ENCODE measurements at places on chromosomes 5 and 9.

DNA sequence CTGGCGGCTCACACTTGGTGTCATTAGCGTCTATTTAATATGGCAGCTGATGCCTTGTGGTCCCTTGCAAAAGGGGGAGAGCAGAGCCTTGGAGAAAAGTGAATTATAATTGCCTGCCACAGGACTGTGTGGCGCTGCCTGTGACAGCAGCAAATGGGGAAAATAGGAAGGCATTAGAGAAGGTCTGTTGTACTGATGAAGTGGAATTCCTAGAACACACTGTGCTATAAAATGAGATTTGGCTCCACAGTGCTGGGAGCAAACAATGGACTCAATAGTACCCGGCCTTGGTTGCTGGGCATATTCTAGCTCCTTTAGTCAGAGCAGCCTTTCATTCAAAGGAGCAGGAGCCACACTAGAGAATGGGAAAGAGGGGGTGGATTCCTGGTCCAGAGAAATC, 21.3 kb downstream of the SEMA6A start:
- DNase-seq: no peak

DNA sequence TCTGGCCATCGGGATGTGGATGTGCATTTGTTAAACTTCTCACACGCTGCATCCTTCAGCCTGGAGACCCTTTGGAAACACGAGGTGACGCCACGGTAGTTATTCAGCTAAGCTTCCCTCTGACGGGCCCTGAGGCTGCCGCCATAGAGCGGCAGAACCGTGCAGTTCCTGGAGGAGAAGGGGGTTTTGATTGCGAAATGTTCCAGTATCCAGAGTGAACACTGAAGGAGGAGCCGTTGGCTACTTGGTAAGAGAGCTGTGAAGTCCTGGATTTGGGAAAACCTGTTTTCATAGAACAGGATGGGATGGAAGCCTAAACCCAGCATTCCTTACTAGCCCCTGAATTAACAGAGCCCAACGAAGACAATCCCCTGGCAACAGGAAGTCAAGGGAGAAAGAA, 23.0 kb upstream of the EXOC3 start:
- DNase-seq: no peak

- peak; percentile 31 for DNase-seq
Observed at GRCh38 chr5:72244862-72245371, 75.1 kb downstream of the MRPS27 start.

DNA sequence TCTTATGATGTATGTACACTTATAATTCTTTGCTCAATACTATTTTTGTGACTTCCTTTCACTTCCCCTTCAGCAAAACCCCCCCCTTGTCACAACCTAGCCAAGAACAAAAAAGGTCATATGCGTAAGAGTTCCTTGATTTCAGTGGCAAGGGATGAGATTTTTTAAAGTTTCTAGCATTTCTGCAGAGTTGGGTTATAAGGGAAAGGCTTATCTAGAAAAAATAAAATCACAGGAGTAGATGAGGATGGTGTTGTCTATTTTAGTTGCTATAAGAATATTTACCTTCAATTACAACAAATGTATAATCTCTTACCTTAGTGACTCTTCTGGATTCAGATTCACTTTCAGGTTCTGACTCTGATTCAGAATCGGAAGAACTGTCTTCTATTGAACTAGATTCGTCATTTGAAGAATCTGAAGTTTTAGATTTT, 184.6 kb downstream of the AP3B1 start:
- no peak for DNase-seq

- DNase-seq: no peak
Observed at GRCh38 chr9:114098936-114099668, at the start of gene KIF12. TSS of gene KIF12 (minus strand) at chr9:114099292. CDS start at chr9:114099276, 16 bp downstream.

DNA sequence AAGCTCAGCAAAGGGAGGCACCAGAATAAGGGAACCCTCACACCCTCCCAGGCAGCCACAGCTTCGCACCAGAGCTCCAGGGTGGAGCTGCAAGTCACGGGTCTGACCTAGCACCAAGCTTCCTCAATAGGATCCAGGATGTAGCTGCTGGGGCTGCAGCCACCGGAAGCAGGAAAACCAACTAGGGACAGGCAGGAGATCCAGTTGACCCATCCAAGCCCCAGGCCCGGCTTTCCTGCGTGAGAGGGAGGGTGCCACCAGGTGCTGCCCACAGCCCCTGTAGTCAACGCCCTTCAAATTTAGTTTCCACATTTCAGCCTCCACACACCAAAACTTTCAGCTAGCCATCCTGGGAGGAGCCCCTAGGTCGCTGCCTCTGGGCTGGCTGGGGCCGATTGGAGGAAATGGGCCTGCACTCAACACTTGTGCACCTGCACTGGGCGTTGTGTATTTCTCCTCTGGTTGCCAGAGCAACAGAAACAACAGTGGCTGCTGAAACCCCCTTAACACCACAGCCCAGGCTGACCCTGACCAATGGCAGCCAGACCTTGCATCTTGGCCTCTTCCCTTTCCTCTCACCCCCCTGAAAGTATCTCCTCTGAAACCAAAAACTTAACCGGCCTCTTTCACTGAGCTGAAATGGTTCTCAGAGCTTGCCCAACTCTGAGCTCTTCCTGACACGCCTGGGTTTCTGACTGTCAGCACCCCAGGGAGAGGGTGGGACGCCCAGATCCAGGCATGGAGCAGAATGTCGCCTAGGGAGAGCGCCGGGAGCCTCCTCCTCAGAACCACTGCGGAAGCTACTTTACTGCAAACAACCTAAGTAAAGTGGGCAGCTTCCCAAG, 226.5 kb upstream of the MAP3K1 start:
- no peak for DNase-seq

GRCh38 chr9:20028849-20029231, 240.0 kb upstream of the SLC24A2 start:
- no peak for DNase-seq

GRCh38 chr9:37730839-37731238, 22.8 kb upstream of the TRMT10B start:
- DNase-seq: no peak

GRCh38 chr9:120755810-120756434, 37.3 kb downstream of the FBXW2 start:
- peak; percentile 48 for DNase-seq

DNA sequence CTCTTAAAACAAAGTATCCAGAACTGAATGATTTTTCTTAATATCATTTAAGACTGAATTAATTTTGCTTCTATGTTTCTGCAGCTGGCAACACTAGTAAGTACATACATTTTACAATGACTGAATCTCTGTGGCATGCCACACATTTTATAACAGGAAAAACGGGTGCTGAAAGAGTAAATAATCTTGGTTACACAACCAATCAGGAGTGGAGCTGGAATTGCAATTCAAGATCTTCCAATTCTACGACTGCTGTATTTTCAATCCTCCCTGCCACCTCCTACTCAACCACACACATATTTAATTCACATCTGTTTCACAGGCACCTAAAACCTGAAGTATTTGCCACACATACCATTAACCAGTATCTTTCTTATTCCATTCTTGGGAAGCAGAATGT, 52.7 kb upstream of the NR5A1 start:
- DNase-seq: no peak

- DNase-seq: no peak
Observed at GRCh38 chr5:82329393-82329792, 51.2 kb upstream of the RPS23 start.

- DNase-seq: no peak
Observed at GRCh38 chr5:111753884-111754589, 3.0 kb downstream of the NREP start.

DNA sequence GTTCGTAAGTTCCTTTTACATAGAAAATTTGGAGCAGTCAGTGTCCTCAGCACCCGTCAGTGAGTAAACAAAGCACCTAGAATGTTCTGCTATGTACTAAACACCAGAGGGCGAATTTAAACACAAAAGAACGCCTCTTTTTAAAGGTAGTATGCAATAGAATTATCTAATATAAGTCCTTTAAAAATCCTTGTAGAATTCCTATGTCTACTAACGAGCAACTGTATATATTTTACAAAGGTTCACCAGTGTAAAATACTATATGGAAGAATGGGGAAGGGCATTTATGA, 499 bp upstream of the TMEM232 start:
- no peak for DNase-seq

GRCh38 chr9:122228568-122229484, at the start of gene LHX6:
TSS of gene LHX6 (minus strand) at chr9:122228957. CDS start at chr9:122228740, 217 bp downstream.
- DNase-seq: peak; percentile 11

Data from Kasumi-1 (cell line).